ENCODE measurements at places on chromosomes 1 and 21.

GRCh38 chr1:212466898-212467650 lies 34.4 kb downstream of the NENF start:
- no peak for DNase-seq

DNA sequence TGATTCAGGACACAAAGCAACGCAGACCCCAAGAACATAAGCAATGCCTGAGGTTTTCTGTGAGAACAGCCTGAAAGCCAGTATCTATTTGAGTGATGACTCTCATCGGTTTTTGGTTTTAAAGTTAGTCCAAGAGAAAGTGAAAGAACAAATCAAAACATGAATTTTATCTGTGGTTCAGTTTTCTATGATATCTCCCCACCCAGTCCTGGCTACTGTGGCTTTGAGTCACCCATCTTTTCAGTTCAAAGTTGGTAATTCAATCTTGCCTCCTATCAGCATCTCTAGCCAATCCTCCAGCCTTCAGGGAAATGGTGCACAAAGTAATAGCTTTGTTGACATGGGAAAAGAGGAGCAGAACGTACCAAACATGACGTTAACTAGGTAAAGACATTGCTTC lies 40.5 kb upstream of the KRTAP19-8 start:
- no peak for DNase-seq

GRCh38 chr1:100793659-100794058 lies 74.1 kb downstream of the VCAM1 start:
- no peak for DNase-seq

DNA sequence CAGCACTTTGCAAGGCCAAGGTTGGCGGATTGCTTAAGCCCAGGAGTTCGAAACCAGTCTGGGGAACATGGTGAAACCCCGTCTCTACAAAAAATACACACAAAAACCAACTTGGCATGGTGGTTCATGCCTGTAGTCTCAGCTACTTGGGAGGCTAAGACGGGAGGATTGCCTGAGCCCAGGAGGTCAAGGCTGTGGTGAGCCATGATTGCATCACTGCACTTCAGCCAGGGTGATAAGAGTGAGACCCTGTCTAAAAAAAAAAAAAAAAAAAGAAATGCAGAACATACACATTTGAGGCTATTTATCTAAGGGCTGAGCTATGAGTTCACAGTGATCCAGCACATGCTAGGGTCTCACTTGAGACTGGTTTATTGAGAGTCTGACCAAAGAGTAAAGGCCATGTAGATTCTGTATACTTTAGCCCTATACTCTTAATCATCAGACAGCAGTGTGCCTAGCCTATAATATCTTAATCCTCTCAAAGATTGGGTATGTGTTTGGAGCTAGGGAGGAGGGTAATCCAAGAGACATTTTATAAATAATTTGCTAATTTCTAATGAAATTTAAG lies 23.9 kb downstream of the RNF2 start:
- DNase-seq: no peak

GRCh38 chr1:31798433-31799195 lies 17.2 kb downstream of the SPOCD1 start:
- no peak for DNase-seq

DNA sequence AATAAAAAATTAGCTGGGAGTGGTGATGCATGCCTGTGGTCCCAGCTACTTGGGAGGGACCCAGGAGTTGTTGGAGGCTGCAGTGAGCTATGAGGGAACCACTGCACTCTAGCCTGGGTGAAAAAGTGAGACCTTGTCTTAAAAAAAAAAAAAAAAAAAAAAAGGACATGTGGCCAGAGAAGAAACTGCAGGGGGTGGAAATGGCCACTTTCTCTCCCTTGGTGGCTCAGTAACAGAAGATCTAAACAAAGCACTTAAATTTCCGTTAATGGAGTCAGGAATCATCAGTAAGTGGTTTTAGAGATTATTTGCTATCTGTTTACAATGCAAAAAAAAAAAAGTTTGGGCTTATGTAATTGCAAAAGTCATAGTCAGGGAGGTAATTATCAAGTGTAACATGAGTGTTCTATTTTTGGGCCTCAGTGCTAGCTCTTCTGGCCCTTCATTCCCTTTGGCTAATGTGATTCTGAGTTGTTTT lies 19.3 kb upstream of the OPRD1 start:
- DNase-seq: no peak

DNA sequence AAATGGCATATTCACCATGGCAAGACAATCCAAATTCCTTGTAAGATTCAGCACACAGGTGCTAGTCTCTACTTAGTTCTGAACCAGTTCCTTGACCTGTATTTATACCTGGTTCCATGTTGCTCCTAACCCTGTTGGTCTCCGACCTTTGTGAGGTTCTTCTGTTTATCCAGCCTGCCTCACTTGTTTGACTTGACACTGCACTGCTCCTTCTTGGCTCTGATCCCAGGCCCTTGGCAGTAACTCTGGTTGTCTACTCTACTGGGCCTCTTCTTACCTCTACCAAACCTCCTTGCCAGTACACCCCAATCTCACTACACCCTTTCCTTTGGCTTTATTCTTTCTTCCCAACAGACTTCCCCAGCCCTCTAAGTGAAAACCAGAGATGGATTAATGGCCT lies 419.4 kb upstream of the USP24 start:
- no peak for DNase-seq

- DNase-seq: no peak
Measured at GRCh38 chr1:67791686-67792085, 41.6 kb downstream of the GNG12 start.

DNA sequence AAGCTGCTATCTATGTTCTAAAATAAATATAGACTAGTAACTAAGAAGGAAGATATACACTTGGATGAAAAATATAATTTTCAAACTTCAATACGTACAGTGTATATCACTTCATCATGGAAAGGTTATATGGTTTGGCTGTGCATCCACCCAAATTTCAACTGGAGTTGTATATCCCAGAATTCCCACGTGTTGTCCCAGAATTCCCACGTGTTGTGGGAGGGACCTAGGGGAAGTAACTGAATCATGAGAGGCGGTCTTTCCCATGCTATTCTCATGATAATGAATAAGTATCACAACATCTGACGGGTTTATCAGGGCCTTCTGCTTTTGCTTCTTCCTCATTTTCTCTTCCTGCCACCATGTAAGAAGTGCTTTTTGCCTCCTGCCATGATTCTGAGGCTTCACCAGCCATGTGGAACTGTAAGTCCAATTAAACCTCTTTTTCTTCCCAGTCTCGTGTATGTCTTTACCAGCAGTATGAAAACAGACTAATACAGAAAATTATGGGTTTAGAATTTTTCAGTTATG lies 10.7 kb downstream of the NEGR1 start:
- no peak for DNase-seq

DNA sequence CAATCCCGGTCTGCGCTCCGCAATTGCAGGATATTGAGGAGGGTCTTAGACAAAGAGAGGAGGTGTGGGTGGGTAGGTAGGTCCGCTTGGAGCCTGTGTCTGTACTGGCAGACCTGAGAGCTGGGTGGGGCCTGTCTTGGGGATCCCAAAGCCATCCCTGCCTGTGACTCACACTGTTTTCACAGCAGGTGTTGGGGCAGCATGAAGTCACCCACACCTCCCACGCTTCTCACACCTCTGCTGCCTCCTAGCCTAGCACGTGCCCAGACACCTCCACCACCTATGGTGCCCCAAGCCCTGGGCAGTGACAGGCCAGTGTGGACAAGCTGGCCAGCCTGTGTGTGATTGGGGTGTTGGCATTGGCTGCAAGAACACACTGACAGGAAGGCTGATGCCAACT lies 65.7 kb upstream of the ECE1 start:
- DNase-seq: no peak

DNA sequence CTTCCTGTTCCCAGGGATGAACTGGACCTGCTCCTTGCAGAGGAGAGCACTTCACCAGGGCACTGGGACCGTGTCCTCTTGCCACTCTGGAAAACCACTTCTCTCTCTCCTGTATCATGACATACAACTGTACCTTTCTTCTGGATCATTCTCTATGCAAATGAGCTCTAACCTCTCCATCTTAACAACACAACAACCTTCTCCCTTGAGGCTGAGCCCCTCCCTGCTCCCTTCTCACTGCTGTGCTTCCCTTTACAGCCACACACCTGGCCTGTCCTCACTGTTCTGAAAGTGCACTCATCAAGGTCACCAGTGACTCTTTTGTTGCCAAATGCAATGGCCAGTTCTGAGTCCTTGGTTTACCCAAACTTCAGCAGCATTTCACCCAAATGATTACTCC lies 54.5 kb upstream of the MRPS6 start:
- DNase-seq: no peak

DNA sequence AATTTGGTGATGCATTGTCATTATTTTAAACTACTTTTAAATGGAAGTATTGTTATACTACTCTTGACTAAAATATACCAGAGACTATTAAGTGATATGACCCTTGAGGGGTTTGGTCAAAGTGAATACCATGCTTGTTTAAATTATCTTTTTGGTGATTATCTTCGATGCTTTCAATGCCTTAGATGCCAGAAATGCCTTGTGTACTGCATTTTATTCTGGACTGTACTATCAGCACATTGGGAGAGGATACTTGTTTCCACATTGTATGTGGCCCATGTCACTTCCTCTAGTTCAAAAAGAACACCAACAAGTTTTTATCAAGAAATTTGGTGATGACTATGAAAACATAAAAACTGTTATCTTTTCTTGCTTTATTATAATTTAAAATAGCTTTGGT lies 16.3 kb downstream of the MAP3K7CL start:
- no peak for DNase-seq

DNA sequence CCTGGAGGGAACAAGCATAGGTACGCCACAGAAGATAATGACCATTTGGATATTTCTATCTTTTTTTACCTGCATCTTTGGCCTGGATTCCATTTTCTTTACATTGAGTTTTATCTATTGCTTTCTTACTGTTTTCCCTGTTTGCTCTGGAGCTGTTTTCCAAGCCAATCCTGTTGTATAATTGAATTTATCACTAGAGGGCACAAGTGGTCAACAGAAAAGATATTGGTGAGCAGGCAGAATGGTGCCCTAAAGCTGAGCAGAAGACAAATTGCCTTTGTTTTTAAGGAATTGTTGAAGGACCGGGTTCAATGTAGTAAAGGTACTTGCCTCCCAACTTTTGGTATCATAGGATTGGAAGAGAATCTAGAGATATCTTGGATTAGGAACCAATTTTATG lies 152.8 kb downstream of the PPP1R12B start:
- DNase-seq: peak; percentile 23

- no peak for DNase-seq
Measured at GRCh38 chr1:35706846-35707600, 11.7 kb downstream of the C1orf216 start.

DNA sequence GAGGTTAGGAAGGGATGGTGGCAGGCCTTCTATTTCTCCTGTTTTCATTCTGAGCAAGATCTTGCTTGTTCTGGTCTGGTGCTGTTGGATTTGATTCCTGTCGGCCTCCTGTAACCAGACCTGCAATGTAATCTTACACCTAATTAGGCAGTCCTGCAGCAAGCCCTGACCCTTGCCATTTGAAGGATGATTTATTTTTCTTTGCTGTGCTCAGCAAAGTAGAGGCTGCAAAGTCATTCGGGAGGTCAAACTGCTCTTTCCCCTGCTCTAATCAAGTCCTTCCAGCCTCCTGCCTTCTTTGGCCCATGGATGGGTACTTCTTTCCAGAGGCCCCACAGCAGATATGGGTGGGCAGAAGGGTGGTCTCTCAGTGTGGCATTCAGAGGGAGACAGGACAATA lies 417.7 kb upstream of the USP24 start:
- DNase-seq: no peak

GRCh38 chr1:21912038-21912758 lies 24.9 kb downstream of the HSPG2 start:
- DNase-seq: no peak

DNA sequence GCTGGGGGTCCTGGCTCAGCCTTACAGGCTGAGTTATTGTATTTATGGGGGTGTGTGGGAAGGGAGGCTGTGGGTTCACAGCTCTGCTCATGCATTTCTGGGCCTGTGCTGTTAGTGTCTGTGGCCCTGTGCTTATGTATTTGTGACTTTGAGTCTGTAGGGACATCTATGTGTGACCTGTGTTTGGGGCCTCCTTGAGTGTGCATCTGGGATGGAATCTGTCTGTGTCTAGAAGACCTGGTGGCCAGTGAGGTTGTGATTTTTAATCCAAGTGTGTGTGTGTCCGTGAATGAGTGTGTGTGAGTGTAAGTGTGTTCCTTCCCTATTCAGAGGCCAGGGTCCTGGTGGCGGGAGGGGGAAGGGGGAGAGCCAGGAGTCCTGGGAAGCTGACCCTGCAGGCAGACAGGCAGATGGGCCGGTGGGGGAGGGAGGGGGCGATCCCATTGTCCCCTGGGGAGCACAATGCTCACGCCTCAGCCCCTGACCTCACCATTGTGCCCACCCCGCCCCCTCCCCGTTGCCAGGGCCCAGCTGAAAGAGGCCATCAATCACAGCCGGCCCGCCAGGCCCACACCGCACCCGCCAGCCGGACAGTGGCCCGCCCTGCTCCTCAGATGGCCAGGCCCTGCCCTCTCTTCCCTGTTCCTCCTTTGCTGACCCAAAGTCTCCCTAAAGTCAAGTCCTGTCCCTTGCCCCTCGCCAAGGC lies 19.6 kb downstream of the SLC27A3 start:
- DNase-seq: peak; percentile 16
